NCI-H1417 treated with DMSO at 0.1 percent for 48 hours (cell line): ENCODE measurements at places on chromosomes 1 and 21.

- peak; percentile 64 for DNase-seq
These were observed 36.8 kb downstream of the RAB3GAP2 start for GRCh38 chr1:220235462-220235861.

- no peak for DNase-seq
These were observed 3.4 kb downstream of the FOXO6 start for GRCh38 chr1:41364442-41365319.

- no peak for DNase-seq
These were observed 1.9 kb downstream of the S1PR1 start for GRCh38 chr1:101238681-101239094.

DNA sequence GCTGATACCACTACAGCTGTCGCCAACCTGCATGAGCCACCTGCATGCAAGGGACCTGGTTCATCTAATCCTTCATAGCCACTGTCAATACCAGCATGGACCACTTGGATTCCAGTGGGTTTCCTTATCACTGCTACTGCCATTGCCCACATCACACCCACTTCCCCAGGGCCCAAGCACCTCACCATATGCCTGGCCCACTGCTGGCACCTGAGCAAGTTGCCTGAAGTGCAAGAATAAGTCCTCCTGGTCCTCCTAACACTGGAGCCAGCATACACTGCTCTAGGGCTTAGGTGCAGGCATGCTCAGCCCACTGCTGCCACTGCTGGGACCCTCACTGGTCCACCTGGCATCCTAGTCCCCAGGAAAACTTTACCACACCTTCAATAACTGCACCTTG is 1136.8 kb upstream of the ADGRL4 start:
- DNase-seq: no peak
